ENCODE measurements at places on chromosomes 4 and X.

DNA sequence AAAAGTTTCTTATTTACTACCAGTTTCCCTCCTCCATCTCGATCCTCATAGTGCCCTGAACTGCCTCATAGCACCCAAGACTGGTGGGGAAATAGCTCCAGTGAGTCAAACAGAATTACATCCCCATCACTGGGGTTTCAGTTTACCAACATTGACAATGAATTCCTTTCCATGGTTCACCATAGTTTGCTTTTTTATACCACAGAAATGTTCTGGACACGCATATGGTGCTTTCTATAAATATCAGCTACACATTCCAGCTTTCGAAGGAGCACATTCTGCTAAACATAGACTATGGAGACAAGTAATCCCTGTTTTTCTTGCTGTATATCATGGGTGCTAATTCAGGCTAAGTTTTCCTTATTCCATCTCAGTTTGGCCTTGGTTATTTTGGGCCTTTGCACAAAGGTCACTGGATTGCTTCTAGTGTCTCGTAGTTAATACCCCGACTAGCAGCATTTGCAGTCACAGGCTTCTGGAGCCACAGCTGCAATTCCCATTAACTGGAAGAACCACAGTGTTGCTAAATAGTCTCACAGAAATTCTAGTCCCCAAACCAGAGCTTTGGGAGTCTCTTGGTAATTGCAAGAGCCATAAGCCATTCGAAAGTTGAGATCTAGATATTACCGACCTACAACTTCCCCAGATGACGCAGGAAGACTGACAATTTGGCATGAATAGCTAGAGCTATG is 53.4 kb upstream of the TRPC3 start:
- no peak for DNase-seq

- DNase-seq: no peak
Observed at GRCh38 chrX:72216973-72217372, 21.9 kb downstream of the ERCC6L start.

DNA sequence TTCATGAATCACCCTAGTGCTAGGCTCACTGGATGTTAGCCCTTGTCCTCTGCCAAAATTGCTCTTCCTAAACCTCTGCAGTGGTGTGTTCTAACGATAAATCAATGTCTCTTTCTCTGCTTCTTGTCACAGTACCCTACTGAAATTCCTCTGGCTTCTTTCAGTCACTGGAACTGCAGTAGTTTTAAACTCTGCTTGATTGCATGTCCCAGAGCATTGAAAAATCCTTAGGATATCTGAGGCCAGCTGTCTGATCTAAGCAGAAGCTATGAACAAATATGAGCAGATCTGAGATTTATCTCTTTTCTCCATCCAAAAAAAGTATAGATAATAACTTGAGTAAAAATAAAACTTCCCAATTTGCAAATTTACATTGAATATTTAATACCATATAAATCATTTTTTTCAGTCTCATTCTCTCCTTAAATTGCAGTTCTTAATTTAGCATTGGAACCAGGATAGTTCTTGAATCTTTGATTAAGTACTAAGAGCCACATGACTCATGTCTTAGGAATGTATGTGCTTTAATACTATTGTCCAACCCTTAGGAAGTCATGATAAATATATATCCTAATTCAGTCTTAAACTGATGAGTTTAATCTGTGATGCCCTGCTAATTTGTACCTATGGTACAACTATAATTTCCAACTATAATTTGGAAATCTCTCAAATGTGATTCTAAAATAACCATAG is 169.7 kb downstream of the PDHA2 start:
- DNase-seq: no peak

GRCh38 chrX:11171956-11172355 is 60.8 kb downstream of the HCCS start:
- DNase-seq: no peak

DNA sequence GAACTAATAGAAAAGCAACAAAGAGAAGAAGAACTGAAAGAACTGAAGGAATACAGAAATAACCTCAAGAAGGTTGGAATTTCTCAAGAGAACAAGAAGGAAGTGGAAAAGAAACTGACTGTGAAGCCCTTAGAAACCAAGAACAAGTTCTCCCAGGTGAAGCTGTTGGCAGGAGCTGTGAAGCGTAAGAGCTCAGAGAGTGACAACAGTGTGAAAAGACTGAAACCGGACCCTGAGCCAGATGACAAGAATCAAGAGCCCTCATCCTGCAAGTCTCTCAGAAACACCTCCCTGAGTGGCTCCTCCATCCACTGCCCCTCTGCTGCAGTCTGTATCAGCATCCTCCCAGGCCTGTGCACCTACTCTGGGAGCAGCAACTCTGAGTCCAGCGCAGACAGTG is 8.4 kb upstream of the FHDC1 start:
- no peak for DNase-seq

DNA sequence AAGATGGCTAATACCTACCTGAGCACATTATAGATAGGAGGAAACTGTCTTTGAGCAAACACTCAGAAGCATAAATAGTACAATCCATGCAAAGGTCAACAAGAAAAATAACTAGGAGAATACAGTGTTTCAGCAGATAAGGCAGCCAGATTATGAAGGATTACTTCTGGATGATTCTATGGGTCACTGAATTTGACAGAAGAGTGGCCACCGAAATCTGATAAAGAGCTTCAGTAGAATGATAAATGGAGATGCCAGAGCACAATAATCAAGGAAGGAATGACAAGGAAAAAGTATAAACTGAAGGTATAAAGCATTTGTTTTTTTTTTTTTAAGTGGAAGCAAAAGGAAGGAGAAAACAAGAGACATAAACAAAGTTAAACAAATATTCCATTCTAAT is 58.7 kb downstream of the ELF2 start:
- no peak for DNase-seq

- DNase-seq: peak; percentile 8
Observed at GRCh38 chrX:19846995-19847790, 40.2 kb downstream of the SH3KBP1 start.

All from amniotic stem cell (primary cell).